ENCODE measurements at places on chromosomes 4 and X. TPM values are rescaled to one million over a fixed set of nuclear protein-coding genes. Genes with fewer than 3 reads are reported as not detected.

GRCh38 chr4:109263721-109264120, 38.7 kb downstream of the COL25A1 start:
- H3K36me3 ChIP-seq = no peaks in the 10 kb centered on the region
- H3K4me3 ChIP-seq = no peak overlapping the region
- H3K27ac ChIP-seq = no peak overlapping the region
- no peak for DNase-seq

DNA sequence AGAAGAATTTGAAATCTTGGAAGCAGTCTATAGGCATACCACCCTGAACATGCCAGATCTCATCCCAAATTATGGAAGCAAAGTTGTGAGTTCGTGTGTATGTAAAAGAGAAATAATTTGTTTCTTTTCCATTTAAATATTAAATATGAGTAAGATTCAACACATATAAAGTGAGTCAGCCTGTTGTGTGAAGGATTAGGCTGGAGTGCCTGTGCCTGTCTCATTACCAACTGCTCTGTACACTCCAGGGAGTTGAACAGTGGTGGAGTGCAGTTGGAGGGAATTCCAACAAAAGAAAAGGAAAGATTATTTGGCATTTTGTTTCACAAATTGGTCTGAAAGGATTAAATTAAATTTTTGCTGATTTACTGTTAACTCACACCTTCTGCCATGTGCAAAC, 435.6 kb downstream of the FAT4 start:
- no peak for DNase-seq
- no peaks in the 10 kb centered on the region for H3K27me3 ChIP-seq
- H3K27ac ChIP-seq = no peak overlapping the region
- H3K4me1 ChIP-seq = no peaks in the 10 kb centered on the region

The MAGEC3 gene
- not detected for polyA plus RNA-seq

The GC gene
- polyA plus RNA-seq = not detected

The XAGE2 gene
- not detected for polyA plus RNA-seq

DNA sequence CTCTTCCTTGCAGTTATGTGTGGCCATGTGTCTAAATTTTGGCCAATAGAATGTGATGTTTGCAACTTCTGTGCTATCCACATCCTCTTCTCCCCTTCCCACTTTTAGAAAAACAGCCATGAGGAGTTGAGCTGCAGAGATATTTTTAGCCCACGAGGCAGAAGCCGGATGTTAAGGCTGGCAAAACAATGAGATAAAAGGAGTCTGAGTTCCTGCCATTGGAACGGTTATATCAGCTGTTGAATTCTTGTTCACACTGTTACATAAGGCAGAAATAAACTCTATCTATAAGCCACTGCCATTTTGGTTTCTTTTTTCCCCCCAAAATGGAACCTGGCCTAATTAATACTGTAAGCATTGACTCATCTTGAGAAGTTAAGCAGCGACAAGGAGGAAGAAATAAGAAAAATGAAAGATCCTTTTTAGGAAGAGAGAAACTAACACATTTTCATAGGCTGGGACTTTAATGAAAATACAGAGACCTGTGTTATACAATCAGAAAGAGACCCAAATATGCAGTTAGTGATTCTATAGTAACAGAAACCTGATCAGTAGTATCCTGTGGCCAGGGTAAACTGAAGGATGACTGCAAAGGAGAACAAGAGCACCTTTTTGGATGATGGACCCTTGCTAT, 200.5 kb downstream of the INPP4B start:
- H3K4me3 ChIP-seq = no peak overlapping the region
- no peaks in the 10 kb centered on the region for H3K4me1 ChIP-seq
- H3K27me3 ChIP-seq = no peaks in the 10 kb centered on the region
- no peaks in the 10 kb centered on the region for H3K36me3 ChIP-seq
- no peak overlapping the region for H3K27ac ChIP-seq

DNA sequence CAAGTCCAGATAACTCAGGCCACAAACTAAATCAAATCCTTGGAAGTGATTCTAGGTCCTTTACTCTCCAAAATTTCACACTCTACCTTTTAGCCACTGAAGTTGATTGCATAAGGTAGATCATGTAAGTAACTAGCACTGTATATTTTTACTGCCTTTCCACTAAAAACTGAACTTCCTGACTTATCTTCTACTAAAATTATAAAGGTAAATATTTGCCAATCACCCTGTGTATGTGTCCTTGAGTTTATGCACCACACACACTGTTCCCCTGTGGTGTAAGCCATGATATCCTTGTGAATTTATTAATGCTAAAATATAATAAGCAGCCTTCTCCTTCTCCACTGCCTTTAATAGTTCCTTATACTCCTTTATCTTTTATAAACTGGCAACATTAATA, 25.6 kb downstream of the RPS6KA6 start:
- H3K36me3 ChIP-seq = no peaks in the 10 kb centered on the region
- DNase-seq = no peak
- H3K27ac ChIP-seq = no peak overlapping the region
- no peaks in the 10 kb centered on the region for H3K4me1 ChIP-seq
- H3K4me3 ChIP-seq = no peak overlapping the region

The TBL1X gene
- polyA plus RNA-seq = 17.7 TPM

DNA sequence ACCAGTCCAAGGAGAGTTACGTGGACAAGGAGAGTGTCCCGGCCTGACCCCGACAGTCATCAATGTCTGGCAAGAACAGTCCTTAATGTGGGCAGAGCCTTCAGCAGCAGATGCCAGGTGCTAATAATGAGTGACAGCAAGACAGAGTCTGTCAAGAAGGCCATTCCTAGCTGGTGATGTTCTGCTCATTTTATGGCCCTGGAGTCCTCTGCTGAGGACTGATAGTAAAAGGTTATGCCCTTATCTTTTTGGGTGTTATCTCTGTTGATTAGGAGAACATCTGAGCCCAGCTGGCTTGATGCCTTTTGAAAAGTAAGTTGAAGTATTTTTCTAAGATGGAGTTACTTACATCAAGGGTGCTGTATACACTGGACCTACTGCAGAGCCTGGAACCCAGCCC, 67.3 kb downstream of the SLC34A2 start:
- no peak overlapping the region for H3K4me3 ChIP-seq
- no peaks in the 10 kb centered on the region for H3K27me3 ChIP-seq
- DNase-seq = no peak
- peaks cover 6% of the 10 kb centered on the region for H3K36me3 ChIP-seq
- H3K27ac ChIP-seq = no peak overlapping the region

The ERAS gene
- not detected for polyA plus RNA-seq

All from naive B cell (primary cell).